HT1080 (cell line): ENCODE measurements at places on chromosomes 11 and 22.

GRCh38 chr11:96715208-96715607 lies 325.4 kb downstream of the JRKL start:
- no peak for DNase-seq

GRCh38 chr11:126212089-126212660 lies 593 bp downstream of the FAM118B start:
- no peak for DNase-seq

- peak; percentile 20 for DNase-seq
These were observed 19.2 kb downstream of the NECTIN1 start for GRCh38 chr11:119709638-119710346.

DNA sequence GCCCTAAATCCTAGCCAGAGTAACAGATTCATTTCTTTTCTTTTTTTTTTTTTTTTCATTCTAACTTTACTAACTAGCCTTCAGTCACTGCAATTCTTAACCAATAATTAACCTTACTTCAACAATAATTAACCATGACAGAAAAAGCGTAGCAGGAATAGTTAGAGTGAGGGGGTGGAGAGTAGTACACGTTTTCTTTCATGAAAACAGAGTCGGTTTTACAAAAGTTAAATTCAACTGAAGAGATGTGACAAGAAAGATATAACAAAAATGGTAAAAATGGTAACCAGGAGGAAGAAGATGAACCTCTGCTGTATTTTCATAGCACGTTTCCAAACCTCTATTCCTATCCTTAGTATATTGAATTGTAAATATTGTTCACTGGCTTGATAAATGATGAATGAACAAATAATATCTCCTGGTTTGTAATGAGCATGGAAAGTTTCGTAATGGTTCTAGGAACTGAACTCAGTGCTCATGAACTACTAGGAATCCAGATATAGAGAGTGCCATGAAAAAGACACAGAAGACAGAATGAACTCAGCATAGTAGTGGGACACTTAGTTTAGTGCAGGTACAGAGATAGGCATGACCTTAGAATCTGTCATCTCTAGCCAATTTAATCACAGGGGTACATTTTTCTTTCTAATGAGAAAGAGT lies 116.5 kb upstream of the ANO5 start:
- no peak for DNase-seq

- no peak for DNase-seq
These were observed 784.5 kb downstream of the BRD1 start for GRCh38 chr22:49042877-49043859.

GRCh38 chr22:36317658-36318271 lies 64.8 kb downstream of the APOL1 start:
- DNase-seq: no peak

- no peak for DNase-seq
These were observed 520.4 kb upstream of the LUZP2 start for GRCh38 chr11:23976426-23976825.

DNA sequence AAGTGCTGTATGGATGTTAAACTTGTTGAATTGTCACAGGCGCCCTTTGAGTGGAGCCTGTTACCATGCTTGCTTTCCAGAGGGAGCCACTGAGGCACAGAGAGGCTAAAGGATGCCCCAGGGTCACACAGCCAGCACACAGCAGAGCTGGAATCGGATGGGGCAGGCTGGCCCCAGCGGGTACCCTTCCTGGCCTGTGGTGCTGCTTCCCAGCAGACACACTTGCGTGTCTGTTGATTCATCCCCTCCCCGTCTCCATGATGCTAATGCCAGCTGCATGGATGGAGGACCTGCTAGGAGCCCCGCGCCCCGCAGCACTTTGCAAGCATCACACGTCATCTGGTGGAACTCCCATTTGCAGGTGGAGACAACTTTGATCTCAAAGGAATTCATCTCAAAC lies 52.4 kb upstream of the SHISAL1 start:
- DNase-seq: no peak

DNA sequence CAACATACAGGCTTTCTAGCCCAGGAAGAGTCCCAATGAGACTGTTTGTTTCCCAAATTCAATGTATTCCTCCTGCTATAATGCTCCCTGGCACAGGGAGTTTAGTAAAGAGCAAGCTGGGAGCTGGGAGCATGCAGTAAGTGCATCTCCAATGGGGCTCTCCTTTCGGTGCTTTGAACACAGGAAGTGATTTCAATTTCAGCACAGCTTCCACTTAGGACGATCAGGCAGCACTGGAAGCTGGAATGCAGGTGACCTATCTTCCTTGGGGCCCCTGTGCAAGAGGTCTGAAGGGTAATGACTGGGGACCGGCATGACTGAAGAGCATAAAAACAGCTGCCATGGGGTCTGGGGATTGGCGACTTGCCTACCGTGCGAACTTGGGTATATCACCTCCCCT lies 76.0 kb downstream of the LARGE1 start:
- DNase-seq: no peak

DNA sequence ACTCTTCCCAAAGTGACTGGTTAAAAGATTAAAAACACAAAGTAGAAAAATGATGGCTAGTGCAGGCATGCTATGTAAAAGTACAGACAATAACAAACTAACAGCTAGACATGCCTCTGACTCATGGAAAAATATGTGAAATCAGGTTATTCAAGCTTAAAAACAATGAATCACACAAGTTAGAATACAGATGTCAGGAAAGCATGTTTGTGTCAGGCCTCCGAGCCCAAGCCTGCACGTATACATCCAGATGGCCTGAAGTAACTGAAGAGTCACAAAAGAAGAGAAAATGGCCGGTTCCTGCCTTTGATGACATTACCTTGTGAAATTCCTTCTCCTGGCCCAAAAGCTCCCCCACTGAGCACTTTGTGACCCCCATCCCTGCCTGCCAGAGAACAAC lies 110.1 kb downstream of the NOX4 start:
- DNase-seq: peak; percentile 93

DNA sequence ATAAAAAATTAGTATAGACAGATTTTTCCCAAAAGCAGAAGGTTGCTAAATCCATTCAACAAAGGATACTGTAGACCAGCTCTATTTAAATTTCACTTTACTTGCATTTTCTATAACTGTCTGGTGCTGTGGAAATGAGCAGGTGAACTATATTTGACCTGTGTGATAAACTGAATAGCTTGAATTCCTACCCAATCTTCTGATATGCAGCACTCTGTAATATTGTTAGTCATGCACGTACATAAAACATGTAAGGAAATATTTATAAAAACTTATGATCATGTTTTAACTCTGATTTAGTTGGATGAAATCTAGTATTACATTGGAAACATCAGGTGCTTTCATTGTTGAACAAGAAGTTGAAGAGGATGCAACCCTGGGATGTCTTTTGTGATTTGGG lies 213.6 kb downstream of the DBX1 start:
- no peak for DNase-seq

DNA sequence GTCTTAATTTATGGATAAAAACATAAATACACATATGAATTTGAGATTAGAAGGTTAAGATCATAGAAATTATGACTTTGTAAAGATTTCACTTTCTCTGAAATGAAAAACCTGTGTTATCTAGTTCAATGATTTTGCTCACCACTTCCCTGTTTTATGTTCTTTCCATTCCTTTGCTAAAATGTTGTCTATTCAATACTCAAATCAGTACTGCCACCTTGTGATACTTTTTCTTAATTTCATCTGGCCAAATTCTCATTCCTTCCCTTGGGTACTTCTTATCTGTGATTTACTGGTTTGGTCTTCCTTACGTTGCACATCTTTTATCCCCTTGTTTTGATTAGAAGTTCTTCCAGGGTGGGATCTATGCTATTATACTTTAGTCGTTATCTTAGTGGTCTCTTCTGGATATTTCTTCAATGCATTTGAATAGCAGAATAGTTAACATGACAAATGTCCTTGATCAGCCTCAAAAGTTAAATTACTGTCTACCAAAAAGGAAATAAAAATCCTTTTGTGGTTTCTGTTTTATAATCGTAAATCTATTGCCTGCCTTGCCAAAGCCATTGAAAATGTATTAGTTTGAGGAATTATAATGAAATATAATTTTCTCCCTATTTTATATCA lies 197.0 kb downstream of the PGR start:
- DNase-seq: peak; percentile 52

GRCh38 chr11:123547180-123547579 lies 107.2 kb downstream of the SCN3B start:
- no peak for DNase-seq

- peak; percentile 10 for DNase-seq
These were observed at the start of gene GUCD1 for GRCh38 chr22:24554313-24555164. TSS of gene GUCD1 (minus strand) at chr22:24555138. CDS start at chr22:24554991, 147 bp downstream.

DNA sequence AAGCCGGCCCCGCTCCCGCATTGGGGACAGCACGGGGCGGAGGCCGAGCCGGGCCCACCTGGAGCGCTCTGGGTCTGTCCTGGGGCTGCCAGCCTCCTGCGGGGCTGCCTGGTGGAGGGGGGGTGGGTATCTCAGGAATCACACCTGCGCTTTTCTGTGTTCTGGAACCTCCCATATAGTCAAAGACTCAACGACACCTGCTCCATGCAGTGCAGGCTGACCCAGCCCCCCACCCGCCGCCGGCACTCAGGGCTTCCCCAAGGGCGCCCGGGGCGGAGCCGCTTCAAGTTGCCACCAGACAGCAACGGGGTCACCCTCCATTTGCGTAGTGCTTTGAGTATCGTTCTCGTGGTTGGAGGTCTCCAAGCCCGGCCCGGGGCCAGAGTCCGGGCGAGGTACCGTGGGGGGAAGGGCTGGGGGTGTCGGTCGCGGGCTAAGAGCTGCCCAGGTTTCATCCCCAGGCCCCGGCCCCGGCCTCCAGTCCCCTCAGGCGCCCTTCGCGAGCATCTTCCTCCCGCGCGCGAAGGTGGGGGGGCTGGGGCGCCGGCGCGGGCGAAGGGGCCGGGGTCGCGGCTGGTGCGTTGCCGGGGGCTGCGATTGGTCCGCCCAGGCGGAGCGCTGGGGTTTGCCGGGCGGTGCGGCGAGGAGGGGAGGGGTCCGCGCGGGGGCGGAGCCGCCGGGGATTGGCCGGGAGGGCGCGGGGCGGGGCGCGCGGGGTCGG lies 6.6 kb downstream of the TSPAN4 start:
- no peak for DNase-seq
